ENCODE measurements at places on chromosomes 7 and 10.

GRCh38 chr7:149293946-149294633 is 32.1 kb downstream of the ZNF783 start:
- no peak for DNase-seq

GRCh38 chr7:157969995-157970394 is 617.6 kb downstream of the PTPRN2 start:
- DNase-seq = no peak

GRCh38 chr10:129692695-129693094 is 225.7 kb downstream of the MGMT start:
- DNase-seq = no peak

DNA sequence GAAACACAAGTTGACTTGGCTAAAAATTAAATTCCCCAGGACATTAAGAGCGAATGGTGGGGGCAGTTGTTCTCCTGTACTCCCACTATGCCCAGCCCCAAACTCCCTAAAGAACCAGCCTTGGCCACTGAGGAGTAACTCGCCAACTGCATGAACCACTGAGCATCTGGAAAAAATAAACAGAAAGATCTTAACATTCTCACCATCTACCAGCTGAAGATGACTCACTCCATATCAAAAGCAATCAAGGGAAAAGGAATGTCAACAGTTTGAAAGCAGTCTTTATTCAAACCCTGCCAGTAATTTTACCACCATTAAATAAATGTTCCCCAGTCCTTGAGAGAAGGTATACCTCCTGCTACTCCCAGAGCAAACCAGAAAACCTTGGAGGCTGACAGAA is 45.4 kb downstream of the CTTNBP2 start:
- DNase-seq = no peak

DNA sequence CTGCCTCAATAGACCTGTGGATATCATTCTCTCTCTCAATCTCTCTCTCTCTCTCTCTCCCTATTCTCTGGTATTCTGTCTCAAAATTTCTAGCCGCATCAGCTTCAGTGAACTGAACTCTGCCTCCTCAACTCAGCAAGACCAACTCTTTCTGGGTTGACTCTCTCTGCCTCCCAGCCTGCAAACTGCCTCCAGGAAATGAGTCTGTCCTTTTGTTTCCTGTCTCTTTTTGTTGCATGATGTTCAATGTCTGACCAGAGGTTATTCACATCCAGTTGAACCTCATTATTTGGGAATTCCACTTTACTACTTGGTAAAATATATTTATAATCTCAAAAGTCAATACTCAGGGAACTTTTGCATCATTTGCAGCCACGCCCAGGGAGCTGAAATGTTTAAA is 682.7 kb upstream of the FZD8 start:
- no peak for DNase-seq

- no peak for DNase-seq
Observed at GRCh38 chr10:84076540-84077195, 62.6 kb upstream of the GHITM start.

DNA sequence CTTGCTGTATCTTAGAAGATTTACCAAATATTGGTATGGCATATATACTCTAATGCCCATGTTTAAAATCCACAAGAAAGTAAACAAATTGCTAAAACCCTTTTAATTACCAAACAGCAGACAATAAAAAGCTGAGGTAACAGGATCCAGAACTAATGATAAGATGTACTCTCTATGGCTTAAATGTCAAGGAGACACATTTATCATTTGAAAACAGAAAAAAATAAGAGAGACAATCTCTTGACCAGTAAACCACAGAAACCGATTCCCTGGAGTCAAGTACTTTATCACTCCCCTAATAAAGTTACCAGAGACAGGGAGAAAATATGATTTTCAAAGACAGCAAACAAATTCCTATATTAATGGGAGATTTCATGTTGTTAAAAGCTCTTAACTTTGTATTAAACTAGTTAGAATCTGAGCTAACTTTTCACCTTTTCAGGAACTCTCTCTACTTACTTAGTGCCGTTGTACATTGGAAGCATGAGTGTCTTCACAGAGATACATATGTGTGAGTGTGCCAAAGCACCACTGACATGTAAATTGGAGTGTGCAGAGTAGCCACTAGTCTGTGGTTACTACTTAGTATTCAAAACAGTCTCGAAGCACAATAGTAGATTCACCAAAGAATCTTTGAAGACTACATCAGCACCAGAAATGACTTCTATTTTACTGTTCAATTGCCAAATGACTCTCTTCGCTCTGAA is 44.2 kb downstream of the TSPAN12 start:
- no peak for DNase-seq

DNA sequence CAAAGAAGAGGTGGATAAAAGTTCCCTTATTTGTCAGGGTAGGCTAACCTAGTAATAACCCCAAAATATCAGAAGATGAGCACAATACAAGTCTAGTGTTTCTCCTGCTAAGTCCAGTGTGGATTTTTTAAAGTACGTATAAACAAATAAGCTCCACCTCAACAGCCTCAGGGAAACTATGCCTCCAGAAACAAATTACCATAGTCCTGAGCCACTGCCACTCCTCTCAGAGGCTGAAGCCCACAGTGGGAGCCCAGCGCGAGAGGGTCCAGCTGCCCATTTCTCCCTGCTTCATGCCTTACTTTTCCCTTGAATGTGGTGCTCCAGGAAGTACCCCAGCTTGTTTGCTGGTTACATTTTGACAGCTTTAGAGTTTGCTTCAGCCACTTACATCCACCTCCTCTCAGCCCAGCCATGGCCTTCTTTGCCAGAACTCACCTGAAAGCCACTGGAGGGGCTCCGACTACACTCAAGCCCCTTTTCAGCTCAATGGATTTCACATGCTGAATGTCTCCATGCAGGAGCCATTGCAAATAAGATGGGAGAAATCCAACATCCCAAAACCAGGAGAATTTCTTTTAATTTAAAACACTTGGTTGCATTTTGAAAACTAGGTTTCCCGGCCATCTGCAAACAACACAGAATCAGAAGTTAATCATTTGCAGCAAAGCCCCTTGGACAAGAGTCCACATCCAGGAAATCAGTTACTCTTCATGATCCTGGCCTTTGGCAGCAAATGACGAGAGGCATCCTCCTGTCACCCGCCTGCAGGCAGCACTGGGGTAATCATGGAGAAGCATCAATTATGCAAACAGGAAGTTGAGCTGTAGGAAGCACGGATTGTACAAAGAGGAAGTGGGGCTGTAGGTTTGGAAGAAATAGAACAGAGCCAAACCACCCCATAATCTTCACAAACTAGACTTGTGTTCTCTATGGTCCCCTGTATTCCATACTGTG is 138.1 kb downstream of the HERPUD2 start:
- peak; percentile 82 for DNase-seq

- DNase-seq = no peak
Observed at GRCh38 chr10:33010132-33011037, 52.4 kb upstream of the ITGB1 start.

- DNase-seq = no peak
Observed at GRCh38 chr7:151769188-151769821, 107.6 kb downstream of the PRKAG2 start.

GRCh38 chr10:44914891-44915290 is 3.8 kb downstream of the TMEM72 start:
- no peak for DNase-seq

DNA sequence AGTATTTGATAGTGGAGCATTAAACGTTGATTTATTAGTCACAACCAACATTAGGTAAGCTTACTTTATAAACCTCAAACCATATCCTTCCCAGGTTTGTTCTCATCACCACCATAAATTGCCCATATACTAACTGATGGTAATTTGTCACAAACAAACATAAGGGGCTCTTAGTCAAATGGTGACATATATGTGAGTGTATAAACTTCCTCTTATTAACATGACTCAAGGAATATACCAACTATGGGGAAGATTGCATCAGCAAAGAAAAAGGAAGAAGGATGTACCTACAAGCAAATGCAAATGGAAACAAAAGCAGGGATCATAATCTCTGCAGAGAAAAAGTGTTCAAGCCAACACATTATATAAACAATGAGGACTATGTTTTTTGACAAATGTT is 418.2 kb upstream of the AKR1E2 start:
- DNase-seq = peak; percentile 70
